ENCODE measurements at places on chromosomes 16 and 17. TPM values are rescaled to one million over a fixed set of nuclear protein-coding genes. Genes with fewer than 3 reads are reported as not detected.

DNA sequence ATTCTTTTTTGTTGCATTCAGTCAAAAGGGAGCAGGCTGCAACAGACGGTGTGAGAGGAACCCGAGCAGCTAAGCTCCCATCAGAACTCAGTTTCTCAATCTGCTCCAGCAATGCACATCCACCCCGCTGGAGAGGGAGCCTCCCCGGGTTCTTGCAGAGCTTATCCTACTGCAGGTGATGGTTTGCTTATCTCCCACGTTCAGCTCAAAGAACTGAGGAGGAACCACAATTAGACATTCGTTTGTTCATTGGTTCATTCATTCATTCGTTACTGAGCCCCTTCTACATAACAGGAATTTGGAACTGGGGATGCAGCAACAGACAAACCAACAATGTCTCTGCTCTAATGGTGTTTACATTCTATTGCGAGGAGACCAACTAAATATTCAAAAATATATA lies 22.2 kb upstream of the ALOX15 start:
- no peak overlapping the region for H3K4me3 ChIP-seq
- no peaks in the 10 kb centered on the region for H3K27me3 ChIP-seq
- DNase-seq = no peak
- H3K4me1 ChIP-seq = no peaks in the 10 kb centered on the region

DNA sequence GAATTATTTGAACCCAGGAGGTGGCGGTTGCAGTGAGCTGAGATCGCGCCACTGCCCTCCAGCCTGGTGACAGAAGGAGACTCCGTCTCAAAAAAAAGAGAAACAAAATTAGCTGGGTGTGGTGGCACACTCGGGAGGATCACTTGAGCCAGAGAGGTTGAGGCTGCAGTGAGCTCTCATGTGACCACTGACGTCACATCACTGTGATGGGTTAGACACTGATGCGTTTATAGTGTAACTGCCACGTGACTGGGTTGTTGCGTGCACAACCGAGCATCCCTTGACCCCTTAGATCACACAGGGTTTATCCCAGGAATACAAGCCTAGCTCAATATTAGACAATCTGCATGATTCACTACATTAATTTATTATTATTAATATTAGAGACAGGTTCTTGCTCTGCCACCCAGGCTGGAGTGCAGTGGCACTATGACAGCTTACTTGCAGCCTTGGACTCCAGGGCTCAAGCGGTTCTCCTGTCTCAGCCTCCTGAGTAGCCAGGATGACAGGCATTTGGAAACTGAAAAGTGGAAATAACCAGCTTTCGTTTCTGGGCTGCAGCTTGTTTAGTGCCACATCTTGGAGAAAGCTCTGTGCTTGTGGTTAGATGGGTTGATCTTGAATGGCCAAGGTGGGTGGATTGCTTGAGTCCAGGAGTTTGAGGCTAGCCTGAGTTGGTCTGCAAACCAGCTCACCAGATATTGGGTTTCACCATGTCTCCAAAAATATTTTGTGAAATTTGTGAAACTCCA lies 26.4 kb upstream of the ABR start:
- peak; percentile 69 for DNase-seq
- H3K36me3 ChIP-seq = no peaks in the 10 kb centered on the region
- H3K4me1 ChIP-seq = no peaks in the 10 kb centered on the region
- H3K27ac ChIP-seq = no peak overlapping the region

- H3K27me3 ChIP-seq = no peaks in the 10 kb centered on the region
- H3K36me3 ChIP-seq = no peaks in the 10 kb centered on the region
- H3K27ac ChIP-seq = no peak overlapping the region
Observed at GRCh38 chr17:79412886-79413390, 197.9 kb downstream of the RBFOX3 start.

GRCh38 chr17:40058186-40058784 lies 4.1 kb upstream of the MED24 start:
- no peaks in the 10 kb centered on the region for H3K36me3 ChIP-seq
- no peak overlapping the region for H3K27ac ChIP-seq
- no peak overlapping the region for H3K4me3 ChIP-seq
- peaks cover 2% of the 10 kb centered on the region for H3K4me1 ChIP-seq

- no peaks in the 10 kb centered on the region for H3K27me3 ChIP-seq
- H3K36me3 ChIP-seq = no peaks in the 10 kb centered on the region
- no peak overlapping the region for H3K4me3 ChIP-seq
- no peak for DNase-seq
- H3K27ac ChIP-seq = no peak overlapping the region
Observed at GRCh38 chr16:78288888-78289287, 189.4 kb downstream of the WWOX start.

DNA sequence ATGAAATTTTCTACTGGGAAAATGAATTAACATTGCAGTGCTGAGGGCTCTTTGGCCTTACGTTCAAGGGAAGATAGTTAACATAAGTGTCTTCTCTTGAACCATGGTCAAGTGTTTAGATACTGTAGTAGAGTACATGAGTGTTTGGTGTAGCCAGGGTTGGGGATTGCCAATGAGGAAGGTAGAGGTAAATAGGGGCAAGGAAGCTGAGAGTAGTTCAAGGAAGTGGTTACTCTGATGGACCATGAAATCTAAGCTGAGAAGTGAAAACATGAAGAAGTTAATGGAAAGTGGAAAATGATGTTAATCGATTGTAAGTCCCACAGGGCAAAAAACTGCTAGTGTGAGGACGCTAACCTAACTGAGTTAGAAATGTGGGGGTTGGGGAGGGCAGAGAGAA lies 249.6 kb upstream of the AXIN2 start:
- no peak overlapping the region for H3K27ac ChIP-seq
- no peak for DNase-seq
- H3K36me3 ChIP-seq = no peaks in the 10 kb centered on the region
- H3K27me3 ChIP-seq = no peaks in the 10 kb centered on the region
- H3K4me3 ChIP-seq = no peak overlapping the region

DNA sequence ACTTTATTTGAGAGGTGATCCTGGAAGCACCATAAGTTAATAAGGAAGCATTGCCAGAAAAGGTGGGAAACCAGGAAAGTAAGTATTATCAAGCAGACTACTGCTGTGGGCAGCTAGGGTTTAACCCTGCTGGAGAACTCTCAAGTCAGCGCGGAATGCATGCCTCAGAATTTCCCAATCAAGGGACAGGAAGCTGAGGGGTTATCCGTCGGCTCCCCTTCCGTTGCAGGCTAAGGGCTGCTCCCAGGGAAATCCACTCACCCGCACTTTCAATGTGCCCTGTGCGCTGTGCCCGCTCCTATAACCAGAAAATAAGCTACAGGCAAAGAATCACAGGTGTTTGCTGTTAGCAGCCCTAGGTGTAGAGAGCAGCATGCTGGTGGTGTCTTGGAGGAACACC lies 138.5 kb upstream of the CACNG3 start:
- H3K27ac ChIP-seq = no peak overlapping the region
- H3K27me3 ChIP-seq = no peaks in the 10 kb centered on the region
- H3K4me1 ChIP-seq = no peaks in the 10 kb centered on the region
- no peaks in the 10 kb centered on the region for H3K36me3 ChIP-seq

GRCh38 chr17:73359987-73360410 lies 48.2 kb upstream of the CDC42EP4 start:
- no peak overlapping the region for H3K4me3 ChIP-seq
- H3K36me3 ChIP-seq = no peaks in the 10 kb centered on the region
- H3K27me3 ChIP-seq = no peaks in the 10 kb centered on the region
- DNase-seq = no peak

DNA sequence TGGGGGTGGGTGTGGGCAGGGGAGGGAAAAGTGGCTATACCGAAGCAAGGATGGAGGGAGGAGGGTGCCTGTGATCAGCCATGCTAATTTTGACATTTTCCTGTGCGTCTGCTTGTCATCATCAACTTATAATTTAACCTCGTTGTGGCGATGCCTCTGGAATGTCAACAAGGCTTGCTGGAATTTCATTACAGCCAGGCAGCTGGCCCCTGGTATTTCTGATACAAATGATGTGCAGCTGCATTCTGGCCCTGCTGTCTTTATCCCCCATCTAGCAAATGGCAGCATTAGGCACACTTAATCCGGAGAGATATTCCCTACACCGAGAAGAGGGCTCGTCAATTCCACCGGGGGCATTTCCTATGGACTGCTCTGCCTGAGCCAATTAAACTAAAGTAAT lies 278.3 kb upstream of the CCL2 start:
- H3K4me1 ChIP-seq = no peaks in the 10 kb centered on the region
- no peaks in the 10 kb centered on the region for H3K27me3 ChIP-seq
- no peak overlapping the region for H3K27ac ChIP-seq
- H3K4me3 ChIP-seq = no peak overlapping the region

GRCh38 chr17:5069724-5070123 lies 8.5 kb upstream of the ZFP3 start:
- no peak overlapping the region for H3K4me3 ChIP-seq
- no peak for DNase-seq
- no peaks in the 10 kb centered on the region for H3K27me3 ChIP-seq

Gene CHRNE
- polyA plus RNA-seq = 0.61 TPM

Gene EVI2B
- polyA plus RNA-seq = 1.7 TPM
